ENCODE measurements at places on chromosomes 12 and 14.

DNA sequence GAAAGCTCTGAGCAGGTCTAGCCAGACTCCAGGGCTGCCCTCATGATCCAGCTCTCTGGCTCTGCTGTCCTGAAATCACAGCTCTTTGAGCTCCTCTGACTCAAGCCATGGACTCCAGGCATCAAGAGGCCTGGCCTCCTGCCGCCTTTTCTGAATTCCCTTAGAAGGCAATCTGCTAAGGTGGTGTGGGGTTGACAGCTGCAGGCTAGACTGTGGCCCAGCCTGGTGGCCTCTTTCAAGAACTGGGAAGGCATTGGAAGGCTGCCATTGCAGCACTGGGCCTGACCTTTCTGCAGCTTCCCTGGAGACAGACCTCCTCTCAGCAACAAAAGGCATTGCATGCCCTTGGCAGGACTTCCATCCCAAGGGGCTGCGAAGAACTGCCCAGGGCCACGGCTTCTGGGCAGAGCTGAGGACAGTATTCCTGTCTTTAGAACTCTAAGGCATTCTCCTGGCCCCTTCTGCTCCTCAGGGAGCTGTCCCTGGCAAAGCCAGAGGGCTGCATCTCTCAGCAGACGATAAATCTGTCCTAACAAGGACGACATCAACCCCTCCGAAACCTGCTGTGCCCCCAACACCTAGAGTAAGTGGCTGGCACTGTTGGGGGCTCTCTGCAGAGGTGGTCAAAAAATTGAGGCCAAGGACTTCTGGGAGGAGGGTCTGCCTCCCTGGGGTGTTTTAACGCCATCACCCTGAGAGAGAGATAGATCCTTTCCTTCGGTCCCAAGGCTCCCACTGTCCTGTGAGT lies 115.6 kb downstream of the RBM19 start:
- no peak for DNase-seq

- DNase-seq, result no peak
These were observed 217.2 kb downstream of the SLC15A4 start for GRCh38 chr12:128606538-128606937.

DNA sequence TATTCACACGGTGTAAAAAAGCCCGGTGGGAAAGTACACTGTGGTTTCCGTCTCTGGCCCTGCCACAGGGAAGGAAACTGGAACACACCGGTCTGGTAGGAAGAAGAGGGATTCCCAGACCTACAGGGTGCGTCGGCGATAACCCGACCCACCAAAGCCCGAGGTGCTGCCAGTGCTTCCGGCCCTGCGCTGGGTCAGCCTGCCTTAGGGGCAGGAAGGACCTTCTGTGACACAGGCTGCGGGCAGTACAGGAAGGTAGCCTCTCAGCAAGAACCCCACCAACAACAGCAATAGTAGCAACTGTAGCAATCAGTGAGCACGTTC lies 169.5 kb upstream of the FKBP4 start:
- DNase-seq, result no peak

DNA sequence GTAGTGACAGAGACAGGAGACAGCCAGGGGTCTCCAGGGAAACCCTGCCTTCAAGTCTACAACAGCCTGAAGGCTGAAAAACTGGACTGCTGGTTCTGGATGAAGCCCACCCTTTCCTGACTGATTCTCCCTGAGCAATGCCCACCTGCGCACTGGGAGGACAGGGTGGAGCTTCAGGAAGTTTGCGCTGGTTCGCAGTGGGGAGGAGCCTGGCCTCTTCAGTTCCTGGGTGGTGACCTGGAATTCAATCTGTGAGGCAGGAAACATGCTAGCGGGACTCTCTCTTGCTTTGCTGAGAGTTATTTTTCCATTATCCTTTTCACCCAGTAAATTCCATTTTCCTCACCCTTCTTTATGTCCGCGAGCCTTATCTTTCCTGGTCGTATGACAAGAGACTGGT lies 600.8 kb downstream of the TRHDE start:
- DNase-seq, result no peak

- DNase-seq, result peak; percentile 11
These were observed 117.3 kb downstream of the MED13L start for GRCh38 chr12:116160231-116160630.

- no peak for DNase-seq
These were observed 12.0 kb upstream of the GALNT6 start for GRCh38 chr12:51403159-51403558.

DNA sequence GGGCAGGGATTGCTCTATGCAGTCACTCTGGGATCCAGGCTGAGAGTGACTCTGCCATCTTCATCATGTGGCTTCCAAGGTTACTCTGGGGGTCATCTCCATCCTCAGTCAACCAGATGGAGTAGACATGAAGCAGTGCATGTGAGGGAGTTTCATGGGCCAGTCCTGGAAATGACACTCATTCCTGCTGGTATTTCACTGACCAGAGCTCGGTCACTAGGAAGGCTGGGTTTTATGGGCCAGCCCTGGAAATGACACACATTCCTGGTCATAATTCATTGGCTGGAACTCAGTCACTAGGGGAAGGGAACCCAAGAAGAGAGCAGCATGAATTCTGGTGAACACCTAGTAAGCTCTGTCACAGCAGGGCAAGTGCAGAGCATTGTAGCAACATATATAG lies 144.7 kb downstream of the SMOC1 start:
- DNase-seq, result no peak

GRCh38 chr12:11896417-11896929 lies 174.3 kb upstream of the BCL2L14 start:
- DNase-seq, result no peak

- no peak for DNase-seq
These were observed 47.9 kb downstream of the NTF3 start for GRCh38 chr12:5479761-5480160.

GRCh38 chr12:115259968-115260747 lies 576.2 kb upstream of the TBX3 start:
- no peak for DNase-seq

DNA sequence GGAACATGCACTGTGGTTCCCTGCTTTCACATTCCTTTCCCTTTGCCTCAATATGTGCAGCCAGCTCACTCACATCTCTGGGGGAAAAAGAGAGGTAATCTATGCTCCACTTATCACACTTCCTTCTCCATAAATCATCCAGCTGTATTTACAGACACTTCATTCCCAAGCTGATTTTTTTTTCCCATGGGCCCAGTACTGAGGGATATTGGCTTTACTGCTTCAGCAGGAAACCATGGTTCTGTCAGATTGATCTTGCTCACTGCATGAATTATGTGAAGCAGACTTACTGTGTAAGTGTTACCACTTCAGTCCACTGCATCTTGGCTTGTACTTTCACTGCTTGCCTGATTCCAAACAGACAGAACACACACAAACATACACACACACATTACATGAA lies 555.6 kb downstream of the CCER1 start:
- DNase-seq, result no peak

DNA sequence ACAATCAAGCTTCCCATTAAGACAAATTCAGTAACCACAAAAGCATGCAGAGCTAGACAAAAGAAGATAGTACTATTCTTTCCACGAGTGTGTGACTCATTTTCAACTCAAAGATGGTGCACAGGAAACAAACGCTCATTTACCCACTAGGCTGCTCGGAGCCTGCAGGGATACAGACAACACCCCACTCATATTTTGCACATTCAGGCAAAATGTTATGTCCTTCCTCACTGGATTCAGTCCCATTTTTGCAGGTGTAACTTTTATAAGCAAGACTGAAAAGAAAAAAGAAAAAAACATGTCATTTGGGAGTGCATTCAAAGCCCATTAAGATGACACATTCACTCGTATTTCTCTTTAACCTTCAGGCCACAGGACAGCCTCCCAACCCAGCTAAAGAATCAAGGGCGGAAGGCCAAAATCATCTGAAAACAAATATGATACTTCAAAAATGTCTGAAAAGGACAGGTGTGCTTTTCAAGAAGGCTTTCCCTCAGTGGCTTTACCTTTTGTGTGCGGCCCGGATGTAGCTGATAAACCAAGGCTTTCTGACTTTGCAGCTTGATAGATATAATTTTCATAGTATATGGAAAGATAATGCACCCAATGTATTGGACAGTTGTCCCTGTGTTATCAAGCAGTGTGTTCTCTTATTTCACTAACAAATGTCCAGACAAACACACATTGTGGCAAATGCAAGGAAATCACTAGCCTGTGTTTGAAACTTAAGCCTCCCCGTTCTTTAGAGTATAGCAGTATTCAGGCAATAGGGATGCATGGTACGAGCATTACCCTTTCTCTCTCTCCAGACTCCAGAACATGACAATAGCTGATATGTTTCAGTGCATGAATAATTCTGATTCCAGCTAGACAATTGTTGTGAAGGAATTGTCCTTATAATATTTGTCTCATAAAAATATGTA lies 147.8 kb upstream of the KRR1 start:
- peak; percentile 46 for DNase-seq

- peak; percentile 50 for DNase-seq
These were observed 107.0 kb upstream of the CRY1 start for GRCh38 chr12:107200394-107200793.

DNA sequence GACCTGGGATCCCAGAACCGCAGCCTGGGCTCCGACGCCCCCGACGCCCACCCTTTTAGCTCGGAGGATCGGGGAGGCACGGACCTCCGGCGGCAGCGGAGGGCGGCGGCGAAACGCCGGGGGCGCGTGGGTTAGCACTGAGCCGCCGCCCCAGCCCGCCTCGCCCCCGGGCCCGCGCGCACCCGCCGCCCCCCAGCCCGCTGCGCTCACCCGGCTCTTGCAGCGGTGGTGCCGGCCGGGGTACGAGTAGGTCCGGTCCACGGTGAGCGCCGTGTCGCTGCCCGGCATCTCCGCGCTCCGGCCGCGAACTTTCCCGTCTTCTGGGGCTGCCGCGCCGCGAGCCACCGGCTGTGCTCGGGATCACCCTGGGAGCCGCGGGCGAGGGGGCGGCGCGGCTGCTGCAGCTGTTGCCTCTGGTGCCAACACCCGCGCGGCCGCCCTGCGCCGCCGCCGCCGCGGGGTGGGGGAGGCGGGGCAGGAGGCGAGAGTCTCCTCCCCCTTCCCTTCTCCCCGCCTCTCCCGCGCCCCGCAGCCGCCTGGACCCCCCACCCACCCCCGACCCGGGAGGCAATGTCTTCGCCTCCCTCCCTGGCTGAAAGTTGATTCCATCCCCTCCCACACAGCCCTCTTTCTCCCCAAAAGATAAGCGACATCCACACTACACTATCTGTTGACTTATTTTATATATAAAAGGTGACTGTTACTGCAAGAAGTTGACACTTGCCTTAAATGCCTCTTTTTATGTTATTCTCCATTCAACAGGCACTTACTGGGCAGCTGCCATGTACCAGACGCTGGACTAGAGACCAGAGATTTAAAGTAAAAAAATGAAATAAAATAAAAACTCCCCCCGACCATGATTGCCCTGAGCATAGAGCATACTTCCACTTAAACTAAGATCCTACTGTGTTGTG lies at the start of gene TMCC3:
TMCC3 (minus strand) TSS at position 415 of the 914 bp plus-strand sequence; CDS start at position 288, 127 bp downstream.
- peak; percentile 15 for DNase-seq

DNA sequence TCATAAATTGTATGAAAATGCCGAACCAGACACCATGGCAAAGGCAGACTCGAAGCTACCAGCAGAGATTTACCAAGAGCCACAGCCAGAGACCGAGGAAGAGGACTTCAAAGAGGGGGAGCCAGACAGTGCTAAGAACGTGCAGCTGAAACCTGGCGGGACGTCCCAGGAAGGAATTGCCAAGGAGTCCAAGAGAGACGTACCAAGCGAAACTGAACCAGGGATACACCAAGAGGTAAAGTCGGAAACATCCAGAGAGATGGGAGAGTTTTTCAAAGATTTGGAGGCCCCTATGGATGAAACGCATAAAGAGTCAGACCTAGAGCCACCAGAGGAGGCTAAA lies 294 bp downstream of the SAMD15 start:
- no peak for DNase-seq

- no peak for DNase-seq
These were observed 8.7 kb upstream of the BHLHE41 start for GRCh38 chr12:26133521-26133920.

- DNase-seq, result no peak
These were observed 284.5 kb upstream of the RTL1 start for GRCh38 chr14:101187816-101188570.

DNA sequence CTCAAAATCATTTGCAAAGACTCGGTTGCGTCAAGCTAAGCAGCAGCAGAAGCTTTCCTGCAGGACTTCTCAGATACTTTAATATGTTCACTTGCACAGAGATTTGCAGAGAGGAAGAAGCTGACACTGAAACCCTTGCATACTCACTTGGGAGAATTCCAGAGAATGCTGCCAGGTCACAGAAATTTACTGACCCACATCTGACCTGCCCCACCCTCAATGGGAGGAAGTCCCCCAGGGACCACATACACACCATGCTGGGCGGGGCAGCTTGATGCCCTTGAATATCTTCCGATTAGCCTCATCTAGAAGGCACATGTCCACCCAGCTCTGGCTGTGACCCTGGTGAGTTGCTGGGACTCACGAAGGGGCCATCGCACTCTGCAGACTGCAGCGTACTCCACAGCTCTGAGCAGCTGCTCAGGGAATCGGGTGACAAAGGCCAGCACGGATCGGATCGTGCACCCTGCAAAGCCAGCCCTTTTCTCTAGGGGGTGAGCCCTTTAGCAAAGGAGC lies 83.2 kb downstream of the ITPK1 start:
- DNase-seq, result no peak

- no peak for DNase-seq
These were observed 88.9 kb downstream of the MED13L start for GRCh38 chr12:116188581-116188980.

- DNase-seq, result no peak
These were observed 1.5 kb downstream of the STYK1 start for GRCh38 chr12:10672231-10672868.

GRCh38 chr12:46569826-46570439 lies 197.4 kb upstream of the SLC38A2 start:
- no peak for DNase-seq

GRCh38 chr14:23119363-23120327 lies 590 bp upstream of the CEBPE start:
- DNase-seq, result no peak

GRCh38 chr14:93735206-93735605 lies 53.1 kb downstream of the PRIMA1 start:
- no peak for DNase-seq

GRCh38 chr14:92984896-92985295 lies 61.9 kb downstream of the CHGA start:
- no peak for DNase-seq

DNA sequence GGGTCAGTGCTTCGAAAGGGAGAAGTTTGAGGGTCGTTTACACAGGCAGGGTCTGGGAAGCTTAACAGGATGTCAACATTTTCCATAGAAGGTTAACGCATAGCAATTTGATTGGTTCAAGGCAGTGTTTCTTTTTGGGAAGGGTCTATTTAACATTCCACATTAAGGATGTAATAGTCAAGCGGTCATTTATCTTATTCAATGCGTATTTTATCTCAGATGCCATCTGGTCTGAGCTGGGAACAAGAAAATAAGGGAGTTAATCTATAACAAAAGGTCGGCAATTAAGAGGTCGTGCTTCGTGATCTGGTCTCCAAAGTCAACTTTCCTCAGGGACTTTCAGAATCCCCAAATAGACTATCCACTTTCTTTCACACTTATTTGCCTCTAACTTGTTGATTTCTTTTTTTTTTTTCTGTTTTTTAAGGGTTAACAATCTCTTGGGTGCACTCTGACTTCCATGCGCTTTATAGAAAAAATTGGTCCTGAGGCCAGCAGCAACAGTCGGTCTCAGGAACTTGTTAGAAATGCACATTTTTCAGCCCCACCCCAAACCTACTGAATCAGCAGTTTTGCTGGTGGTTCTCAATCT lies 550 bp upstream of the RESF1 start:
- DNase-seq, result no peak

- DNase-seq, result no peak
These were observed 28.5 kb downstream of the SLC8B1 start for GRCh38 chr12:113306382-113306781.

Data from urothelium cell line (cell line).